ENCODE measurements at places on chromosomes 7 and 10.
A peak's percentile ranks its signal among the peaks of the same experiment; 100 is the strongest.

DNA sequence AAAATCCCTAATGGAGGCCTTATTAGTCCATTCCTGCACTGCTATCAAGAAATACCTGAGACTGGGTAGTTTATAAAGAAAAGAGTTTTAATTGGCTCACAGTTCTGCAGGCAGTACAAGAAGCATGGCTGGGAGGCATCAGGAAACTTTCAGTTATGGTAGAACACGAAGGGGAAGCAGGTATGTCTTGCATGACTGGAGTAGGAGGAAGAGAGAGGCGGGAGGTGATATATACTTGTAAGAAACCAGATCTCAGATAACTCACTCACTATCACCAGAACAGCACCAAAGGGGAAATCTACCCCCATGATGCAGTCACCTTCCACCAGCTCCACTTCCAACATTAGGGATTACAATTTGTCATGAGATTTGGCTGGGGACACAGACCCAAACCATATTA lies 35.8 kb downstream of the GNAI1 start:
- DNase-seq: no peak

DNA sequence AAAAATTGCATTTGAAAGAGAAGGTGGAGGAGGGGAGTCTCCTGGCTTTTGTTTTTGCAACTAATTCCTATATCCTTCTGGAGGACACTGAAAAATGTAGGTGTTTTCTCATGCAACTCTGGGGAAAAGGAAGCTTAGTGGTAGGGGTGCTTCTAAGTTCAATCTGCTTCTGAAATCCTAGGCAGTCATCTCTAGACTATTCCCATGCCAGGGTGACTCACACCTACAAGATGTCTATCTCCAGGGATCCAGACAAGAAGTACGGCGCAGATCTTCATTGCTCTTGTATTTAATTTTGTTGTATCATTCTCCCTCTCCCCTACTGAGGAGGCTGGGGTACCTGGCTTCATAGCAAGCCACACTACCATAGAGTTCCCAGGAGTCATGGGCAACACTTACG lies 258.8 kb downstream of the PHF14 start:
- no peak for DNase-seq

- no peak for DNase-seq
Measured at GRCh38 chr7:94449151-94449725, 54.5 kb downstream of the COL1A2 start.

DNA sequence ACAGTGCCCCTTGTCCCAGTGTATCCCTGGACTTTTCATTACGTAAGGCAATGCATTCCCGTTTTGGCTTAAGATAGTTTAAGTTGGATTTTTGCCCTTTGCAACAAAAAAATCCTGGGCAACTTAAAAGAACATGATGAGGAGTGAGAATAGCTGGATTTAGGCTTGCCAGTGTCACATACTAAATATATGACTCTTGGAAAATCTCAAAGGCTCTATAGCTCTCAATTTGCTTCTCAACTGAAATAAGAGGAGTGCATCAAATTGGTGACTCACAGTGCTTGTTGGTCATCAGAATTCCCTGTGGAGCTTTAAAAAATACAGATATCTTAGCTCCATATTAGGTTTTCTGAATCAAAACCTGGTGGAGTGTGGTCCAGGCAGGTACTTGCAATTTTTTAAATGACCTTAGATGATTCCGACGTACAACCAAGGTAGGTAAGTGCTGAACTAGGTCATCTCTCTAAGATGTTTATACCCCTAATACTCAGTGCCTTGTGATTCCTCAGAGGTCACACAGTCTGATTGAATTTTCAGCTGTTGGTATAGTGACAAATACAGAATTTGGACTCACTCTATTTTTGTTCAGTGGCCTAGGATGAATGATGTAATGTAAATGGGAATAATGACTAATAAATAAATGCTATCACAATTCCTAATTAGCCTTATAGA lies 33.9 kb upstream of the ORC5 start:
- no peak for DNase-seq

DNA sequence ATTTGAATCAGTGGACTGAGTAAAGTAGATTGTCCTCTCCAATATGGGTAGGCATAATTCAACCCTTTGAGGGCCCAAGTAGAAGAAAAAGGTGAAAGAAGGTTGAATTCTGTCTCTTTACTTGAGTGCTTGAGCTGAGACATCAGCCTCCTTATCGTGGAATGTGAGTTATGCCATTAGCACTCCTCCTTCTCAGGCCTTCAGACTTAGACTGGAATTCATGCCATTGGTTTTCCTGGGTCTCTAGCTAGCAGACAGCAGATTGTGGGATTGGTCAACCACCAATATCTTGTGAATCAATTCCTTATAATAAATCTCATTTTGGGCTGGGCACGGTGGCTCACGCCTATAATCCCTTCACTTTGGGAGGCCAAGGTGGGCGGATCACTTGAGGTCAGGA lies 89.2 kb downstream of the CUL2 start:
- DNase-seq: no peak

DNA sequence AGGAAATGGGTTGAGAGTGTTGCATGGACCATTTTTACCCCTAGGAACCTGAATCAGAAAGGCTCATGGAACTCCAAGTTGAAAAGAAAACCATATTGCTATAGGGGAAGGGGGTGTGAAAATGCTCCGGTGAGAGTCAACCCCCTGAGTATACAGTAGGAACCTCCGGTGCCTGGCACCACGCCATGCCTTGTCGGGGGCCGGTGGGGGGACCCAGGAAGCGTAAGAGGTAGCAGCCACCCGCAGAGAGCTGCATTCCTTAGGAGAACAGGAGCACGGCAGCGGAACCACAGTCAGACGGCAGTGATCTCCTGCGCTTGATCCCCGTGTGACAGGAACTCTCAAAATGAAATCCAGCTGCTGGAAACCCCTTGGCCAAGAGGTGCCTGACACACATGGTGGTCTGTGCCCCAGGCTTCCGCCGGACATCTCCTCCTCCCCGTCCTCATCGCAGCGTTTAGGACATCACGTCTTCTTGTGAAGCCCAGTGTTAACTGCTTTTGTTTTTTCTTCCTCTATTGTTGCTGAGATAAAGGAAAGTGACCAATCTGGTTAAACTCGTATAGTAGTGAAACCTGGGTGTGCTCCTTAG lies 186.8 kb downstream of the CELF2 start:
- DNase-seq: no peak

- DNase-seq: no peak
Measured at GRCh38 chr7:37495574-37496184, 47.0 kb upstream of the ELMO1 start.

DNA sequence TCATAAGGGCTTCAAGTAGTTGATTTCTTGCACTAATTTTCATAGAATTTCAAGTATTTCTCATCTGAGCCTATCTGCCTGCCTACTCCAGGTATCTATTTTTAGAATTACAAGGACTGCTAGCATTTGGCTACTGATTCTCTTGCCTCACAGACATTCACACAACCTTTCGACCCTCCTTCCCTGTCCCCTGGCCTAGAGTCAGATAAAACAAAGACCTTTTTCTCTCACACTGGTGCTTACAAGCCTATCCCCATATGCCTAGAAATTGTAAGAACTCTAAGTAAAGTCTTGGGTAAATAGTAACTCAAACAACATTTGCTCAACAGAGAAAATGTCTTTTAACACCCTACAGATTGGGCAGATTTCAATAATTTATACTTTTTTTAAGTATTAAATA lies 6.3 kb downstream of the GPAM start:
- no peak for DNase-seq

DNA sequence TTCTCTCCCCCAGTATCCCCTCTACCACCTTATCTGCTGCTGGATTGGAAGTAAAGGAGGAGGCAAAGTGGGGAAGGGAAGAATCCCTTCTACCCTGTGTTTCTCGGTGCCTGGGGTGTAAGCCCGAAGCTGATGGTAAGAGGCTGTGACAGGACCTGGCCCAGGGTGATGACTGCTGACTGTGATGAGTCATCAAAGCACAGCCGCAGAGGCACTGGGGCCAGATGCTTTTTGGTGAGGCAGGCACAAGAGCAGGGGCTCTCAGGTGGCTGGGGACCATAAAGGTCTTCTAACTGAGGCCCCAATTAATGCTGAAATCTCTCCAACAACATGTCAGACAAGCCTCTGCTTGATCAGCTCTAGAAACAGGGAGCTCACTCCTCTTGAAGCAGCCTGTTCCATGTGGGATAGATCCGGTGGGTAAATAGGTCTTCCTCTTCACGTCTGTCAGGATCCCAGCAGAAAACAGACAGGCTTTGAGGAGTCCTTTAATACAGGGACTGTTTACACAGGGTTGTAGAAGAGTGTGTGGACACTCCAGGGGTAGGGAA lies 86.1 kb upstream of the PCBD1 start:
- no peak for DNase-seq

DNA sequence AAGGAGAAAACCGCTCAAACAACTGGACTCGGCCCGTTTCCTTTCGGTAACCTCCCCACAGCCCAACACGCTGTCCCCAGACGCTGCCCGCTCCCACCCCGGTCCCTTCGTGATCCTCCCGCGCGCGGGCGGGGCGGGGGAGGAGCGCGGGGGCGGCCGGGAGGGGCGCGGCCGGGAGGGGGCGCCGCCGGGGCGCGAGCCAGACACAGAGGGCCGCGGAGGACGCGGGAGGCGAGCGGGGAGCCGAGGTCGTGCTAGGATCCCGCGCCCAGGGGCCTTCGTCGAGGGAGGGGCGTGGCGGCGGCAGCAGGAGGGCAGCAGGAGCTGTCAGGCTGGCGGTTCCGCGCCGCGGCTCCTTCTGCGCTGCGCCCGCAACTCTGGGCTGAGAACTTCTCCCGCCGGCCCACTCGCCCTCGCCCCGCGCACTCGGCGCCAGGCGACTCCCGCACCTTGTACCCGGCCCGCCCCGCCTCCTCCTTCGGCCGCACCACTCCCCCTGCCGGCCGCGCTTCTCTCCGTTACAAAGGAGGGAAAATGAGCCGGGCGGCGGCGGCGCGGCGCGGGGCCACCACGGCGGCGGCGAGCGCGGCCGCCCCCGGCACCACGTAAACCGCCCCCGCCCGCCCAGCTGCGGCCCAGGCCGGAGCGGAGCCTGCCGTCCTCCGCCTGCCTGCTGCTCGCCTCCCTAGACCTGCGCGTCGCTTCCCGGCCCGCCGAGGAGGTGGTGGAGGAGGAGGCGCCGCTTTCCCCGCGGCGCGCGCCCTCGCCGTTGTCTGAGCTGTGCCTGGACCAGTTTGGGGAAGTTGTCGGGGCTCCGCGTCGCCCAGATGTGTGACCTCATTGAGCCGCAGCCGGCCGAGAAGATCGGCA lies at the start of gene CDK14:
CDK14 (plus strand) TSS at position 521 of the 870 bp plus-strand sequence; CDS start at position 828, 307 bp downstream.
- peak; percentile 83 for DNase-seq

DNA sequence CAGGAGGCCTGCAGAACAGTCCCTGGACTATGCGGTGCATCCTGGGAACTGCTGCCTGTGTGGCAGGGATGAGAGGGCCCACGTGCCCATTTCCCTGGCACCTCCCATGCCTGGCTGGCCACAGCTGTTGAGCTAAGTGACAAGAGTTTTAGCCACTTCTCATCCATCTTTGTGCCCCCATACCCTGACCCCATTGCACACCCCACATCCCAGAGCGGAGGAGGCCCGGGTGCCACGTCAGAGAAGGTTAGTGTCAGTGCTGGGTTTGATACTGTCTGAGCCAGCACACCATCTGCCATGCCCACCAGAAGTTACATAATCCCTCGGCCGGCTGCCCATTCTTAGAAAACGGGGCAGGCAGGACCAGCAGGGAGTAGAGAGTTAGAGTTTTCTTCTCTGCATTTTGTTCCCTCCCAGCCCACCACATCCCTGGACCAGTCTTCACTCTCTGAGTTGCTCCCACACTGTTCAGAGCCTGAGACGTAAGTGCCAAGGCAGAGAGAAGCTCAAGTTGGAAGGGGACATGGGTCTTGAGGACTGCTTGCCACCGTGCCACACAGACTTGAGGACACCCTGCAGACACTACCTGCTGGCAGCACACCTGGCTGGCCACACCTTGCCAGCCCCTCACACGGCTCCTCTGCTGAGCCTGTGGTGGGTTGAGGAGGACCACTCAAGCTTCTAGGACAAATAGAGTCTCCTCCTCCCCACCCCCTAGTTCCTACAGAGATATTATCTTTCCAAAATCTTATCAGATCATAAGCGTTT lies 13.1 kb downstream of the UNC5B start:
- no peak for DNase-seq

DNA sequence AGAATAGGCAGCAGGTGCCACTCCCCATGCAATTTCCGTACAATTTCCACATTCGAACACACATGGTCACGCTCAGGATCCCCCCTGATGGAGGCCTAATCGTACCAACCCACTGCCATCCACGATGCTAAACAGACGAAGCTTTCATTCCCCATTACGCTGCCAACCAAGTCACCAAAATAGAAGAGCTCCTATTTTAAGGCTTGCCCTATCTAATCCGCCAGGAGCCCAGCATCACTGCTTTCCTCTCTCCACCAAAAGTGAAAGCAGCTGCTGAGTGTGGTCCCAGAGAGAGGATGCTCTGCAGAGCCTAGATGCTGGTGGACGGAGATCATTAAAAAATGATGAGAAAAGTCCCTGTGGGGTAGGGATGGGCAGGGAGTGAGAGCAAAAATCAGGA lies 43.3 kb downstream of the HSPA12A start:
- DNase-seq: no peak

DNA sequence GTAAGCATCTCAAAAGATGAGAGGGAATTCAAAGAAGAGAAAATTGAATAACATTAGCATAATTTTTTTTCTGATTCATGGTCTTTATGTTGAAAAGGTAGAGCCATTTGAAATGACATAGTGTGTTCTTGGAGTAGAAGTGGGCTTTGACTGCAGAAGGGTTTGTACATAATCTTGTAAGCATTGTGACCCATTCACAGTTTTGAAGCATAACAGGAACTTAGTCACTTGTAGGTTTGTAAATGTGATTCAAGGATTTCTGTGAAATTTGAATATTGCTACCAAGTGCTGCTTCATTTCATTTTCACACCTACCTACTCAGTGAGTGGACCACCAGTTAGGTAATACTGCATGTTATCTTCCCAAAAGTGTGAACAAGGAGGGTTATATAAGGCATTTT lies 68.6 kb downstream of the PON1 start:
- no peak for DNase-seq

GRCh38 chr10:77251297-77252013 lies 386.2 kb downstream of the KCNMA1 start:
- DNase-seq: peak; percentile 65

DNA sequence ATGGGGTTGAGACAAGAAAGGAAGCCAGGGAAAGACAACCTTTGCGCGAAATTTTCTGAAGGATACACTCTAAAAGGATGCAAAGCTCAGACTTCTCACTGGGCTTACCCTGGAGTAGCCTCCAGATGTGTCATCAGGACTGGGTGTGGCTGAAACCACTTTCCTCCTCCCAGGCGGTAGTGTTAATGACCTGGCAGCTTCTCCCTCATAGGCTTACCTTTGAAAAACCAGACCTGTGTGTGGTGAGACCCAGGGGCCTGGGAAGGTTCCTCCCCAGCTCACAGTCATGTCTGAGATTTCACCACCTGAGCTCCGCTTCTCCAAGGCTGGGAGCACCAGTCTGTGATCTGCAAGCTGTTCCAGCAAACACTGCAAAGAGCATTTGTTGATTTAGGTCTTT lies 93.7 kb downstream of the EPC1 start:
- DNase-seq: no peak

All from testis (tissue), 5 donors.